Ascending aorta (tissue), 2 donors: ENCODE measurements at places on chromosomes 6 and 20. TPM values are rescaled to one million over a fixed set of nuclear protein-coding genes. Genes with fewer than 3 reads are reported as not detected.

Gene XKR7
- not detected for total RNA-seq

GRCh38 chr6:166245148-166245547 lies 63.0 kb downstream of the PRR18 start:
- H3K4me3 ChIP-seq, result no peak overlapping the region
- H3K27me3 ChIP-seq, result no peaks in the 10 kb centered on the region
- H3K27ac ChIP-seq, result no peak overlapping the region
- H3K36me3 ChIP-seq, result no peaks in the 10 kb centered on the region
- no peaks in the 10 kb centered on the region for H3K4me1 ChIP-seq
- DNase-seq, result no peak

GRCh38 chr6:34900321-34901031 lies 11.4 kb downstream of the ANKS1A start:
- no peak overlapping the region for H3K27ac ChIP-seq
- DNase-seq, result no peak
- H3K27me3 ChIP-seq, result no peaks in the 10 kb centered on the region
- no peaks in the 10 kb centered on the region for H3K4me1 ChIP-seq

DNA sequence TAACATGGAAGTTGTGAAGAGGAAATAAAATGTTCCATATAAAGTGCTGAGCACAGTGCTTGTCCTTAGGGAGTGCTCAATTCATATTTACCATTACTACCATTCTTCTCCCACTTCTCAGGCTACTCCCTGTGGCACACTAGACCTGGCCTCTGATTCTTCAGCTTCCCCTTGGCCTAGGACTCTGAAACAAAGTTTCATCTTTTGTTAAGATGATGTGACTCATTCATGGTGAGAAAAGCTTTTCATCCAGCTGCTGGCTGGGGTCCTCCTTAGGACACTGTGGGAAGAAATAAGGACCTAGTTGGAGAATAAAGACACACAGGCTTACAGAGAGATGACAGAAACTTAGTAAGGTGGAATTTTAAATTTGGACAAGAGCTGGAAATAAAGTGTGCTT lies 314.8 kb downstream of the CDC5L start:
- H3K27me3 ChIP-seq, result no peaks in the 10 kb centered on the region
- H3K36me3 ChIP-seq, result no peaks in the 10 kb centered on the region
- no peak overlapping the region for H3K4me3 ChIP-seq
- DNase-seq, result no peak
